Pons (tissue), 1 donor: ENCODE measurements at places on chromosomes 11 and 22.

GRCh38 chr22:32776802-32777201, 24.7 kb upstream of the TIMP3 start:
- no peak for DNase-seq

GRCh38 chr22:39718921-39719475, 148.4 kb downstream of the CACNA1I start:
- no peak for DNase-seq

GRCh38 chr11:105148241-105148640, 8.7 kb upstream of the CARD18 start:
- no peak for DNase-seq

GRCh38 chr11:28860893-28861292, 752.7 kb downstream of the METTL15 start:
- DNase-seq = peak; percentile 19

GRCh38 chr22:42432818-42433217, 615 bp upstream of the NFAM1 start:
- no peak for DNase-seq

DNA sequence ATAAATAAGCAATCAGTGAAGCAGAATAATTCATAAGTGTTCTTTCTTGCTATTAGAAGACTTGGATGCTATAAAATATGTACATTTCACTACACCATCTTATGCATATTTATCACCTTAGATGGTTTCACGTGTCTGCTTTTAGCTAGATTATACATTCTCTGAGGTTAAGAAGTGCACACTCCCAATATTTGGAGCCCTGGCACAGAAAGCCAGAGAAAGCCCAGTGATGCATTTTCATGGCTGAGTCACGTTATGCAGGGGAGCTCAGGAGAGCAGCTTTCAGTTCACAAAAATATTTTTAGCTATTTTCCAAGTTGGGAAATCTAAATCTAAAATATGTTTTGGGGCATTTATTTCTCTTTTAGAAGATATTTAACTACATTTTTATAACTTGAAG, 5.1 kb upstream of the TP53AIP1 start:
- DNase-seq = no peak

- peak; percentile 13 for DNase-seq
These were observed 15.3 kb upstream of the TEF start for GRCh38 chr22:41366323-41367029.

DNA sequence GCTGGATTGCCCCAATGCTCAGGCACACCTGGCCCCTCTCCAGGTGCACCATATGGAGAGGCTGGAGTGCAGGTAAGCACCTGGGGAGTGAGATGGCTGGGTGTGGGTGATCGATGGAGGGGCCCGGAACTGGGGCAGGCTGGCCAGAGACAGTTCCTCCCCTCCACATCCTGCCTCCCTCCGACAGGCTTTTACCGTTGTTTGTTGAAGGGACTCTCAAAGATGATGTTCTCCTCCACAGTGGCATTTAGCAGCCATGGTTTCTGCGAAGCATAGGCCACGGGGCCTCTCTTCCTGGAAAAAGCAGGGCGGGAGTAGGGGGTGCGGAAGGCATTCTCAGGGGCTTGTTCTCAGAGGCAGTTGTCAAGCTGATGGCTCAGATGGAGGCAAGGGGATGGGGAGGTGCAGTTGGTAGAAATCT, 25.9 kb upstream of the KCNJ11 start:
- DNase-seq = no peak

DNA sequence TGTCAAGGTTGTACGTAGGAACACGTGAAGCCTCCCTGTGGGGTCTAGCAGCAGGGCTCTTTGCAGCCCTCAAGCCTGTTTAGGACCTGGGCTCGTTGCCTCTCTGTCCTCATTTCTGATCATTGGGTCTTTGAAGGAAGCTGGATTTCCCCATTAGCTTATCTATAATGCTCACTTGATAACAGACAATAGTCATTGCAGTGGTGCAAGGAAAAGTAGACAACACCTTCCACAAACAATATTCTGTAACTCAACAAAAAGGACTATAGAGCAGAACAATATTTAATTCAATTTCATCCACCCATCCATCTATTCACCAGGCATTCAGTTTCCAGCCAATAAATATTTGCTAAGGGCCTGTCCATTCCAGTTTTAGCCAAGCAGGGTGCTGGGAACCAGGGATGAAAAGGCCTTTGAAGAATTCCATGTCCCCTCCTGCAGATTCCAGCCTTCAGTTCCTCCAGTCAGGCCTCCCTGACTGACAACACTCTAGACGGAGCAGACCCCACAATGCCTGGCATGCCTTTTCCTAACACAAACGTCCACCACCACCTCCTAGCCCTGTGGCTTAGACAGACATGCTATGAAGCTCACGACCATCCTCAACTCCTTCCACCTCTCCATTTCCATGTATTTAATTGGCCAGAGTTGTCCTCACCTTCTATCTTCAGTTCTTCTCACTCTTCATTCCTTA, 12.7 kb upstream of the POLD3 start:
- no peak for DNase-seq

DNA sequence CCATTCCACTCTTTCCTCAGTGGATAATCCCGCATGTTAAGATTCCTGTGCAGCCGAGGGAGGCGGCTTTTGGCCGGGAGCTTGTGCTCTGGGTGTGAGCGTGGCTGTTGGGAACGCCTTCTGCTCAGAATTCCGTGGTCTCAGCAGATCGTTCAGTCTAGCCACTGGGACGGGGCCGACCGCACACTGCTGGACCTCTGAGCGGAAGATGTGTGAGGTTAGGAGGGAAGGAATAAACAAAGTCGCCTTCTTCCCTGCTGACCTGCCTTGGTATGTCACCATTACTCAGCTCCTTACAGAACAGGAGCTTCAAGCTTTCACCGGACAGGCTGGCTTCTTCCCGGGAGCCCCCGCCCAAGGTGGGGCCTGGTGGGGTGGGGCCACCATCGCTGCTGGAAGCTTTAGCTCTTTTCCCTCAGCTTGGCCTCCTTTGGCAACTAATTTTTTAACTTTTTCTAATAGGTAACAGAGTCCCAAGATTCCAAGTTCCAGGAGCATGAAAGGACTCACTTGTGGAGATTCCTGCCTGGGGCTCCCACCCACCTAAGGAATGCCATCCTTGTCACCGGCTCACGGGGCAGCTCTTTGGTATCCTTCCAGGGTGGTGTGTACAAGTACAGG, 22.5 kb upstream of the SEPTIN5 start:
- DNase-seq = no peak
